ENCODE measurements at places on chromosomes 4 and X.

DNA sequence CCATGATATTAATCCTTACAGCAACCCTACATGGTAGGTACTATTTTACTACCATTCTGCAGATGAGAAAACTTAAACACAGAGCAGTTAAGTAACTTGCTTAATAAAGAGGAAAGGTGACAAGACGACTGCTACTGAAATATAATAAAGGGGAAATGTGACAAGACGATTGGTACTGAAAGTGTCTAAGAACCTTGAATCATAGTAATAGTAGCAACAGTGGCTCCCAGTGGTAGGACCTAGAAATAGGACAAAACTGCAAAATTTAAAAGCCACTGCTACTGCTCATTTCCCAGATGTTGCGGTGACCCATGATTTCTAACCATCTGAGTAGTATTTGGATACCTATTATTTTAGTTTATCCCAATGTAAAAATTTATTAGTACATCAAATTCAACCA is 89.5 kb downstream of the TASL start:
- peak; percentile 45 for DNase-seq

- peak; percentile 62 for DNase-seq
Measured at GRCh38 chr4:164383358-164384220, 370.3 kb upstream of the SMIM31 start.

- peak; percentile 91 for DNase-seq
Measured at GRCh38 chr4:73725985-73726384, 14.4 kb upstream of the CXCL8 start.

DNA sequence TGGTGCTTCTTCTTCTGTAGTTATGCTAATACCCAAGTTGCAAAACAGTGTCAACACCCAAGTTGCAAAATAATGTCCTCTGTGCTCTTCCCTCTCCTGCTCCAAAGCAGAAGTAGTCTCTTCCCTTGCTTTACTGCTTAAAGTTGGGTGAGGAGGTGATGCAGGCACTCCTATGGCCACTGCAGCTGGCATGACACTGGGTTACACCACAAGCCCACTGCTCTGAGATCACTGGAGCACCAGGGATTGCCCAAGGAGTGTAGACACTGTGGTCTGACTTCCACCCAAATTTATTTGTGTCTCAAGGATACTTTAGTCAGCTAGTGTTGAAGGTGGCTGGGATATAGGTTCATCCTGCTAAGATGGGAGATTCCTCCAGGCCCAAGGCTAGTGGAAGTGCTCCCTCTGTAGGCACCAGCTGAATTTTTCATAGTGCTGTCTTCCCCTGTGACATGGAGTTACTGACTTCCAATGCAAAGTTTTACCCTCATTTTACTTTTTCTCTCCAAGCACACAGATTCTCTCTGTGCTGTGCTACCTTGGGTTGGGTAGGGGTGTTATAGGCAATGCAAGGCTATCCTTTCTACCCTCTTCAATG is 196.2 kb upstream of the TENT5D start:
- DNase-seq = peak; percentile 35

DNA sequence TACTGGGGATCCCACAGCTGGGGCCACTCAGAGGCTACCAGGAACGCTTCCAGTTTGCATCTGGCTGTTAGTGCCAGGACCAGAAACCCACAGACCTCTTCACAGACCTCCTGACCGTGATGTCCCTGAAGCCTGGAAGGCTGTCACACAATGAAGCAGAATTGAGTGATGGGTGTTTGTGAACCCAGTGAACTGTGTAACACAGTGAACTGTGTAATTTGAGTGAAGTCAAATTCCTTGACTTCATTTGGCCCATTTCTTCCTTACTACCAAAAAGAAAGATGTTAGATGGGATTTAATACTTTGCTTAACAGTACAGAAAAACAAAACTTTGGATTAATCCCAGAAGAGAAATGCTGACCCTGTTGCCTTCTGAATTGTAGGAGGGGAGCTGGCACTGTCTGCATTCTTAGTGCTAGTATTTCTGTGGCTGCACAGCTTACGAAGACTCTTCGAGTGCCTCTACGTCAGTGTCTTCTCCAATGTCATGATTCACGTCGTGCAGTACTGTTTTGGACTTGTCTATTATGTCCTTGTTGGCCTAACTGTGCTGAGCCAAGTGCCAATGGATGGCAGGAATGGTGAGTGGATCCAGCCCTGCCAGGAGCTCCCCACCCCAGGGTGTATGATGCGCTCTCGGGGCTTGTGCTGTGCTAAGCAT is 17.8 kb downstream of the SRD5A3 start:
- no peak for DNase-seq

Measured in mesendoderm (in vitro differentiated cells).